ENCODE measurements at places on chromosomes 1 and 21.

GRCh38 chr1:84062496-84062895, 63.6 kb upstream of the TTLL7 start:
- no peak for DNase-seq

DNA sequence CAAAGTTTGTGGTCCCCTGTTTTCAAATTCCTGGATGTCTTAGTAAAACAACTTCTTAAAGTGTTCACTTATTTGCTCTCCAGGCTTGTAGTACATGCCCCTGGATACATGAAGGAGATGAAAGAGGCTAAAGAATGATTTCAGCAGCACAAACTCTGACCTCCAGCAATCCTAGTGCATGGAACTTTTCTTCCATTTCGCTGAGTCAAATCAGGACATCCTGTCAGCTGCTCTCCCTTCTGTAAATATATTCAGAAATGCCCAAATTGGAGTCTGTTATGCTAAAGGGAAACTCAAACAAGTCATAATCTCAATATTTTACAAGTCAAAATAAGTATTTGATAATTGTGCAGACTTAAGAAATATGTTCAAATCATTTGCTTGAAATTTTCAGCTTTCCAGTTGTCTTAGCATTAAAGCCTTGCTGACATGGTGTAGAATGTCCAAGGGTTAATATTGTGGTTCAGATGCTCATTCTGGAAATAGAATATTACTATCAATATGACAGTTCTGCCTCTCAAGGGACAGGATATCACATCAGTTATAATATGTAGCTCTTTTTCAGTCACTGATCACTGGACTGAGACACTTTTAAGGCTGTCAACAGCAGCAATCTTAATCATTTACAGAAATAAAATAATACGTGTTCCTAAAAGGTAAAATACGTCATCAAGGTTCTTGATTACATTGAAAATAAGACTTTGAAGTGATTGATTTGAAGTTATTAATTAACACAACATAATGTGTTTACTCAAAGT, 1157.3 kb downstream of the PLA2G4A start:
- no peak for DNase-seq

GRCh38 chr1:78667939-78668338, 18.3 kb downstream of the IFI44 start:
- DNase-seq, result no peak

- DNase-seq, result no peak
Measured at GRCh38 chr1:159653201-159653600, 61.2 kb downstream of the CRP start.

DNA sequence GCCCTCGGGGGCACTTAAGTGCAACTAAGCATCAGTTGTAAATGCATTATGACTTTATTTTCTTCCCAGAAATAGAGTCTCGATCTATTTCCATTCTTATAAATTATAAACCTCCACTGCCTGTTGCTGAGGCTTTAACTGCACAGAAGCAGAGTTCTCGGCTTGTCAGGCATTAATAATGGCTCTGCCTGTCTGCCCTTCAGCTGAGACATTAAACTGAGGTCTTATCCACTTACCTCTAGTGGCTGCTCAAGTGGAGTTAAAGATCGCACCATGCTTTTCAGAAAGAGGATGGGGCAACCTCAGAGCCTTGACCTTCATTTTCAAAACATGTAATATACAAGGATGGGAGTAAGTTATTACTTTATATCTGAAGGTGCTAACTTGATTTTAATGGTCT, 597.6 kb upstream of the PRMT6 start:
- no peak for DNase-seq

DNA sequence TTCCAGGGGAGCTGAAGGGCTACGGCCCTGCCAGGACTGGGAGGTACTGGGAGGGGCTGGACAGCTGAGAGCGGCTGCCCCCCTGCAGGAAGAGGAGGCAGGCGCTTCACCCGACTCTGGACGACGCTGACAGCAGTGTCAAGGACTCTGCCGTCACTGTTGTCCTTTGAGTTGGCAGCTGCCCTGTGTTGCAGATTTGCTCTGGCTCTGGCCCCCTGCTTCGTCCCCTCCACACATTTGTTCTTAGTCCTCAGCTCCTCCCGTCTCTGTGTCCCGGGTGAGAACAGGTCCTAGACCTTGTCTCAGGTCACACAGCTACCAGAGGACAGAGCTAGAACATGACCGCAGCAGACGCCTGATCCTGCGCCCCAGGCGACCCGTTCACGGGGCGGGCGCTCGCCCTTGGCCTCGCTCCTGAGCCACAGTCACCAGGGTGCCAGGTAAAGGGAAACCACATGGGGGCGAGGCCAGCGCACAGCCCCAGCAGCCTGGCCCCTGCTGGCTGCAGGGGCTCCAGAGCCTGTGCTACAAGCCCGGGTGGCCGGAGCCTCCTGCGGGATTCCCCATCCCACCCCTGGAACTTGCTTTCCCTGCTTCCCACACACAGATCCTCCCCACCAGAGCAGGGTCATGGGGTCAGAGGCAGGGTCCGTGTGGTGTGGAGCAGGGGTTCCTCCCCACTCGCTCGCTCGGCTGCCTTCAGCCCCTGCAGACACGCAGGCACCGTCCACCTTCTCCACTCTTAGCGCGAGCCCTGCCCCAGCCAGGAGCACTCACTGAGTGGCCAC, 10.7 kb upstream of the NPHP4 start:
- DNase-seq, result no peak

GRCh38 chr1:167893798-167894197, 20.1 kb downstream of the ADCY10 start:
- DNase-seq, result no peak

GRCh38 chr1:34987018-34987417, 1.9 kb upstream of the TMEM35B start:
- no peak for DNase-seq

DNA sequence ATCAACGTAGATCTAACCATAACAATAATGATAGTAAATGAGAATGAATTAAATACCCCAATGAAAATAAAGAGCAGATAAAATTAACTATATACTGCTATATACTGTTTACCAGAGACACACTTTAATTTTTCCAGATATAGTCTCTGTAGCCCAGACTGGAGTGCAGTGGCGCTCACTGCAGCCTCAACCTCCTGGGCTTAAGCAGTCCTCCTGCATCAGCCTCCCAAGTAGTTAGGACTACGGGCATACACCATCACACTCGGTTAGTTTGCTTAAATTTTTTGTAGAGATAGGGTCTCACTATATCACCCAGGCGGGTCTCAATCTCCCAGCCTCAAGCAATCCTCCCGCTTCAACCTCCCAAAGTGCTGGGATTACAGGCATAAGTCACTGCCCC, 37.2 kb downstream of the TRIM33 start:
- no peak for DNase-seq

- DNase-seq, result no peak
Measured at GRCh38 chr1:19388980-19389379, 76.9 kb downstream of the SLC66A1 start.

GRCh38 chr1:212816567-212817278, 25.0 kb downstream of the TATDN3 start:
- DNase-seq, result no peak

GRCh38 chr1:178183796-178184195, 89.9 kb downstream of the RASAL2 start:
- no peak for DNase-seq

DNA sequence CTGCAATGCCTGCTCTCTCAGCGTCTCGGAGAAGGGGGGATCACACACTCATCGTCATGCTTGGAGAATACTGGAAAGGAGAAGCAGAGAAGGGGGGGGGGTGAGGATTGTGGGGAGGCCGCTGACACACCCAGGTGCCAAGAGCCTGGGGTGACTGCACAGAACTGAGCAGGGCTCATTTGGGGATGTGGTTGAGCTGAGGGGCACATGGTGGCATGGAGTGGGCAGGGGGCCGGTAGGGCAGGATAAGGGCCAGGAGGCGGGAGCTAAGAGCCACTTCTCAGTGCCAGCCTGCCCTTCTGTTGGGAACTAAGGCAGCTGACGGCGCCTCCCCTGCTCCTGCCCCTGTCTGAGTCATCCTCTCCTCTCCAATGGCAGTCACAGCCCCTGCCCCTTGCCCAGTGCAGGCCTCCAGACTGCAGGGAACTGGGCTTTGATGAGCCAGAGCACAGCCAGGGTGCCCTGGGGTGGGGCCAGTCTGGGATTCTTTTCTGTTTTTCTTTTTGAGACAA, 27.2 kb downstream of the MRPL37 start:
- DNase-seq, result no peak

- no peak for DNase-seq
Measured at GRCh38 chr1:156429313-156430060, 60.5 kb downstream of the RHBG start.

GRCh38 chr1:175833951-175834350, 90.6 kb upstream of the TNR start:
- no peak for DNase-seq

DNA sequence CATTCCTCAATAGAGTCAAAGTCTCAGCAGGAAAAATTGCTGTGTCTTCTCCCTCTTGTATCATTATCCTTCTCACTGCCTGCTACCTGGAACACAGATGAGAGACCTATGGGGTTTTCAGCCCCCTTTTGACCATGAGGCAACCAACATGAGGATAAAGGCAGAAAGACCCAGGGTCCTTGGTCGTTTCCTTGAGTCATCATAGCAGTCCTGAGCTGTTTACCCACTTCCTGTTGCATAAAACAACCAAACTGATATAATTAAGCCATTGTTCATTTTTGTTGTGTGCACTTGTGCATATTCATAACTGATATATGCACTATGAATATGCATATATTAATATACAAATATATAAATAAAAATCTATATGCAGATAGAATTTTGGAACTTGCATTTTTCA, 188.3 kb upstream of the MAP1LC3C start:
- no peak for DNase-seq

DNA sequence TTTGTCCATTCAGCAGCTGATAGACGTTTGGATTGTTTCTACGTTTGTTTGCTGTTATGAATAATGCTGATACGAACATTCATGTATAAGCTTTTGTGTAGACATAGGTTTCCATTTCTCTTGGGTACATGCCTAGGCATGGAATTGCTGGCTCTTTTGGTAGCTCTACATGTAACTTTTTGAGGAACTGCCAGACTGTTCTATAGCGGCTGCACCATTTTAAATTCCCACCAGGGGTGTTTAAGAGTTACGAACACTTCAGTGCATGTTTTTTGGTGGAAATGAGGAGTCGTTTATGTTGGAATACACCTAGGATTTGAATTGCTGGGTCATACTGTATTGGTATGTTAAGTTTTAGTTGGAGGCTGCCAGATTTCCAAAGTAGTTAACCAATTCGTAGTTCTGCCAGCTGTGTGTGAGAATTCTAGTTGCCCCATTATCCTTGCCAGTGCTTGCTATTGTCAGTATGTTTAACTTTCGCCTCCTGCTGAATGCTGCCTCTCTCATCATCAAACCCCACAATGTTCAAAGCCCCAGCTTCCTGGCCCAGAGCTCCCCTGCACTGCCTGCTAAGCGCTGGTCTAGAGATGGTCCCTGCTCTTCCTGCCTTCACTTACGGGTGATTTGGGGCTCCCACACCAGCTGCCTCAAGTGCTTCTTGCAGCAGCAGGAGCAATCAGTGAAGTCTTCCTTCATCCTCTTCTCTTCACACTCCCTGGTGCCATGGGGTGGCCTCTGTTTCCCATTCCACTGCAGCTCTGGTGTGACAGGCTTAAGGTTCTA, 81.0 kb downstream of the MAN1C1 start:
- DNase-seq, result peak; percentile 52

GRCh38 chr1:171788696-171789095, 7.2 kb downstream of the METTL13 start:
- no peak for DNase-seq

- DNase-seq, result no peak
Measured at GRCh38 chr21:27248814-27249213, 281.9 kb upstream of the ADAMTS5 start.

- no peak for DNase-seq
Measured at GRCh38 chr1:171495444-171495843, 10.1 kb downstream of the PRRC2C start.

All from activated CD8-positive, alpha-beta memory T cell treated with anti-CD3 and anti-CD28 coated beads, Interleukin-2, amount 50 U/mL, for 48 hours (primary cell).